Stimulated activated CD8-positive, alpha-beta memory T cell treated with anti-CD3 and anti-CD28 coated beads, Interleukin-4, amount 100 ng/mL, for 1 hour (primary cell): ENCODE measurements at places on chromosomes 1 and 21.

- no peak for DNase-seq
Measured at GRCh38 chr21:29187944-29188343, 57.5 kb downstream of the MAP3K7CL start.

DNA sequence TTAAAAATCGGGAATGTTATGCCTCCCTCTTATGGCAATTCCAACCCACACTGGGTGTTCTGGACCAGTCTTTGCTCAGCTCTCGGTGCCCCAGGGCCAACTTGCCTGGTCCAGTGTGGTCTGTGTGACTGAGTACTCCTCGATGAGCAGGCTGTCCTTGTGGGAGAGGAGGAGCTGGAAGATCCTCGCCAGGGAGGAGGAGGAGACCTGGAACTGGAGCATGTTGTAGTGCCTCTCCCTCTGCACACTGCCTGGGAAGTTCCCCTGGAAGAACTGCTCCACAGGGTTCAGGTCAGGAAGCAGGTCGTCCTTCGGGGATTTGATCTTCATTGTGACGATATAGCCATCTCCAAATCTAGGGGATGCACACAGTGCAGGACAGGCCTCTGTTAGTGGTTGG, 88.5 kb upstream of the GCLM start:
- no peak for DNase-seq

DNA sequence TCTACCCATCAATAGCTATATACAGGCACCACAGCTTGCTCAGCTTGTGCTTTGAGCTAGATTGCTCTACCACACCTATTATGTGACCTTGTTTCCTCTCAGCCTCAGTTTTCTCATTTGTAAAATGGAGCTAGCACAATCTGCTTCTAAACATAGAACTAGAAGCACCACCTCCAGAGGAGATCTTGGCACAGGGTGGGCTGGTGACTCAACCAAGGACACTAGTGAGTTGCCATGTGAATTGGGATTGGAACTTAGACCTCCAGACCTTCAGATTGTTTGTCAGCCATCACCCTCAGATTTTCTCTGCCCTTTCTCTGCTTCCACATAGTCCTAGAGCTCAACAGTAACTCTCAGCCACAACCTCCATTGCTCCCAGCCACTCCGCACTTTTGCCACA, 3.0 kb upstream of the MACO1 start:
- no peak for DNase-seq

DNA sequence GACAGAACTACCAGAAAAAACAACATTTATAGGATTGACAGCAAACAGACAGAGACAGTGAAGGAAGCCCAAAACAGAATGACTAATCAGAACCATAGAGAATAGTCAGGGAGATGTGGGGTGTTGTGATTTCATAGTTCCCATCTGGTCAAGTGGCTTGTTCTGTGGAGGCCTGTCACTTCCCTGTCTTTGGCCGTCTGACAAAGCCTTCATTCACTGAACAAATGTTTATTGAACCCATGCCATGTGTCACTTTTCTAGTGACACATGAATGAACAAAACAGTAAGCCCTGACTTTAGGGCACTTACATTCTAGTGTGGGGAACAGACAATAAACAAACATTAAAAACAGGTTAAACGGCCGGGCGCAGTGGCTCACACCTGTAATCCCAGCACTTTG, 3.2 kb upstream of the SRRM1 start:
- DNase-seq: no peak

GRCh38 chr1:201911826-201912571, 23.3 kb downstream of the SHISA4 start:
- DNase-seq: no peak

- DNase-seq: no peak
Measured at GRCh38 chr1:214461305-214461704, 90.1 kb downstream of the PTPN14 start.

- no peak for DNase-seq
Measured at GRCh38 chr1:93683234-93683633, 1.6 kb upstream of the BCAR3 start.

GRCh38 chr1:99788896-99789295, 22.5 kb upstream of the FRRS1 start:
- DNase-seq: no peak

DNA sequence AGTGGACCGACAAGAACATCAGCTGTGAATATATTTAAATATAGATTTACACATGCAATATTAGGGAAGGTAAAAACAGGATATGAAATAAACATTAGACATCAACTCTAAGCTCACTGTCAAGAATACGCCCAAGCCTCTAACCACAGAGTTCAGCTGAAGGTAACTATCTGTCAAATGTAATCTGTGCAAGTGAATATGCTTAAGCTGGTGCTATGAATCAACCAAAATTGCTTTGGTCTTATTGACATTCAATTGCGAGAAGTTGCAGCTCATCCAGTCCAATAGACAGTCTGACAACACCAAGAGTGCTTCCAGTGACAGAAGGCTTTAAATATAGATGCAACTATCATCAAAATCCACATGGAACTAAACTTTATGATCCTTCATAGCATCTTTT, 32.3 kb downstream of the USH2A start:
- DNase-seq: no peak
